ENCODE measurements at places on chromosomes 6 and 20.

DNA sequence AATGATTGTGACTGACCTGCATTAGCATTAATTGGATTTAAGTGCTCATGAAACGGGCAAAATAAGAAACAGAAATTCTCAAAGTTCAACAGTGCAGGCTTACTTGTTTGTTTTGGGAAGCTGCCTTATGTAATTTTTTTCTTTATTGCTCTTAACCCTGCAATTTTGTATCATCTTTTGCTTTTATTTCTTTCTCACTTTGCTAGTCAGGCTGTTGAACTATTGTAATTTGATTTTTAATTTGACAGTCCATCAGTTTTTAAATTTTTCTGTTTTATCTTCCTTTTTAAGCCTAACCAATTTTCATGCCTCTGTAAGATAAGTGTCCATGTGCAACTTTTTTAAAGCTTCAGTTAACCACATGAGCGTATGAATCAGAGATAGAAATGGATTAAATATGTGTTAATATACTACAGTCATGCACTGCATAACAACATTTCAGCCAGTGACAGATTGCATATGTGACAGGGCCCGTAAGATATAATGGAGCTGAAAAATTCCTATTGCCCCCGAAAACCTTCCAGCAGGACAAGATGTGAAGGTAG, 44.6 kb downstream of the PEX7 start:
- no peak for DNase-seq

DNA sequence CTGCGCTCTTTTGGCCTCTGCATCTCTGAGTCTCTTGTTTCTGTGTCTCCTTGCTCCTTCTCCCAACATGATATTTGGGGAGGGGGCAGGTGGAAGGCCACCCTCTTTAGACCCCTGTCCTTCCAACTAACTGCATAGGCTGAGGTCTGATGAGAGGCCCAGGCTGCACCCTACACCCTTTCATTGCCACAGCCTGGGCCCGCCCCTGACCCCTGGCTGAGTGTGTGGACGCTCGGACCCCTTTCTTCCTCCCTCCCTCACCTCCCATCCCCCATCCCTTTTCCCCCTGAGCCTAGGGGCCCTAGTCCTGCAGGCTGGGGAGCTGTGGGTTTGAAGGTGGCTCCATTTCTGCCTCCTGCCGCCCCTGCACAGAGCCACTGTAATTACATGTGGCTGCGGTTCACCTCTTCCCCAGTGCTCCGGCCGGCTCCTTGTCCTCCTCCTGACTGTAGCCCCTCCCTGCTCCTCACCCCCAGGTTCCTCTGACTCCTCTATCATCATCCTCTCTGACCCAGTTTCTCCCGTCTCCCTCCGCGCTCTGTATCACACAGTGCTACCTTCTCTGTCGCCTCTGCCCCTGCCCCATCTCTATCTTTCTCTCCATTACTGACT, 6.8 kb downstream of the MDFI start:
- DNase-seq = no peak

- no peak for DNase-seq
Observed at GRCh38 chr6:167825332-167826229, 1.1 kb upstream of the AFDN start.

DNA sequence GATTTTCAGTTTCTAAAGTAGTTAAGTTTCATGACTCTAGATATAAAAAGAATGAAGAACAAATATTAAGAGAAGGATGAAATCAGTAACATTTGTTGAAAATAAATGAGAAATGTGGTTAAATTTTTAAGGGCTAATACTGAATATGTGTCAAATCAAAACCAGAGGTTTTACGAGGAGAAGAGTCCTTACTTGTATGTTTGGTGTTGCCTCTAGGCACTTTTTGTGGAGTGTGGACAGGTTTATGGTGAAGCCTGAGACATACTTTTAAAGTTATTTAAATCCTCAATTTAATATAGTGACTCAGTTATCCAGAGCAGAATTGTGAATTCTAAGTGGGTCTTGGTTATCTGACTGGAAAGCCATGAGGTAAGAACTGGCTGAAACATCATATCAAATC, 68.7 kb downstream of the COL19A1 start:
- no peak for DNase-seq

DNA sequence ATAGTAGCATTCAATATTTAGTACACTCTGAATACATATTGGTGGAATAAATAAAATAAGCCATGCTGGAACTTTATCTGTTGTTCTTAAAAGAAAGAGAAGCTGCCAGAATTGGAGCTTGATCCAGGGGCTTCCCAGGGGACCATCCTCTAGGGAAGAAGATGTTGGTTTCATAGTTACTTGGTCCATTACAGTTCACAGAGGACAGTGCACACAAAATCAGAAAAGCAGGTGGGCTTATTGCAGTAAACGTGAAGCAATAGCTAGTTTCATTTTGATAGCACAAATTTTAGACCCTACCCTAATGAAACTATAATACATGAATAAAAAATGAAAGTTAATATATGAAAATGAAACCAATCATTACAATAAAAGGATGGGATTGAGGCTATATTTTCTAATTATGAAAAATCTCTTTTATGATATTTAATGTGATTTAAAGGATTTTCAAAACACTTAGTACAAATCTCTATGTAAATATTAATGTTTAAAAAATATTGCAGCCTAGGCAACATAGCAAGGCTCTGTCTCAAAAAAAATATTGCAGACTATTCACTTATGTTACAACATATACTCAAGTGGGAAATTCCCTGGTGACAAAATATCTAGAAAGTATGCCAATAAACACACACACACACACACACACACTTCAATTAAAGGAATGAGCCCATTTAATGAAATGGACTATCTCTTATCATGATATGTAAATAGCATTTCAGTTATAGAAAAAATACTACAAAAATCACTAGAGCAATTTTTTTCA, 227.0 kb upstream of the MARCKS start:
- DNase-seq = no peak

DNA sequence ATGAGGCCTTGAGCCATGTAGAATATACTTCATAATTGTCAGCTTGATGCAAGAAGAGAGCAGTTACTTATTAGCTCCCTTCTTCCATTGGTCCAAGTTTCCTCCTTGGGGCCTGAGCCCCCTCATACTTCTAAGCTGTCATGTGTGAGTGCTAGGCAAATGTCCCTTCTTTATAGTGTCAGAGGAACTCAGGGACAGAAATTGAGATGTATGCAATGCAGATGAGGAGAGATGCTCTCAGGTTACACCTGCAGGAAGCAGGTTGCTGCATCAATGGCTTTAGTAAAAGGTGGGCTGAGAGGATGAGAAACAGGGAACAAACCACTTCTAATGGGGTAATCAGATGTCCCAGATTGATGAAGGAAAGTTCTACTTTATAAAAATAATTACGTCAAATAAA, 6.7 kb upstream of the PDSS2 start:
- no peak for DNase-seq
